DMS153 (cell line): ENCODE measurements at places on chromosomes 5 and 9.

GRCh38 chr9:76087976-76088375 is 197.5 kb downstream of the PCSK5 start:
- no peak for DNase-seq

DNA sequence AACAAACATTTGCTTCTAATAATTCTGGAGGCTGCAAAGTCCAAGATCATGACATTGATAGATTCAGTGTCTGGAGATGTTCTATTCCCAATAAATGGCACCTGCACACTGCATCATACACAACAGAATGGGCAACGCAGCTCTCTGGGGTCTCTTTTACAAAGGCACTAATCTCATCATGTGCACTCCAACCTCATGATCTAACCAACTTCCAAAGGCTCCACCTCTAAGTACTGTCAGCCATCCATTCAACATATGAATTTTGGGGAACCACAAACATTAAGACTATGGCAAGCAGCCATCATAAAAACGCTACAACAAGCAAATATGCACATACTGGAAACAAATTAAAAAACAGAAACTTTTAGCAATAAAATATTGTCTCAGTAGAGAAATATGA is 121.1 kb downstream of the CYLC2 start:
- no peak for DNase-seq

GRCh38 chr9:84609779-84610178 is 59.8 kb upstream of the NTRK2 start:
- DNase-seq, result no peak

DNA sequence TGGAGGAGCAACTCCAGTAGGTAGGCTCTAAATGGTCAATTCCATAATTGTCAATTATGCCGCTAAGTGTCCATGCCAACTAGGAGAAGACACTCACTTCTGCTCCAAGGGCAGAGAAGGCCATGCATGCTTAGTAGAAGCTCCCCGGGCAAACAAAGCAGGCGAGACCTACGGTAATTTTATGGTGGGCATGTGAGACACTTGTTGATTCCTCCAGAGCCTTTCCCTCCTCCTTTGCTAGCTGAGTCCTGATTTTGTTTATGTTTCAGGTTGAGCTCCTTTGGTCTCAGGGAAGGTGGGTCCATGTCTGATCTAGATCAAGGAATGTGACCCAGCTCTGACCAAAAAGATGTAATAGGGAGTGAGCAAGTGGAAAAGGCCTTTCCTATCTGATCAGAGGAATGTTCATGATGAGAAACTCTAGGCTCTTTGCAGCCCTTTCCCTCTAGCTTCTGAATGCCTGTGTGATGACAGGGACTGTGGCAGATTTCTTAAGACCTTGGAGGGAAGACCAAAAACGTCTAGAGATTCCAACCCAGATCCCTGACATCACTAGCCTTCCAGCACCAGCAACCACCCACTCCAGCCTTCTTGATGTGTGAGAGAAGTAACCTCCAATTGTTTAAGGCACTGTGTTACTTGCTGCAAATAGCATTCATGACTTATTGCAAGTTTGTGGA is 7.7 kb upstream of the CPEB4 start:
- DNase-seq, result no peak

- no peak for DNase-seq
Measured at GRCh38 chr5:54870271-54870670, 115.1 kb downstream of the ESM1 start.

GRCh38 chr5:100803397-100803796 is 99.7 kb downstream of the ST8SIA4 start:
- DNase-seq, result no peak
